ENCODE measurements at places on chromosomes 2 and 18. TPM values are rescaled to one million over a fixed set of nuclear protein-coding genes. Genes with fewer than 3 reads are reported as not detected.
A peak's percentile ranks its signal among the peaks of the same experiment; 100 is the strongest.

Gene GAREM2
- 0.92 TPM for total RNA-seq

DNA sequence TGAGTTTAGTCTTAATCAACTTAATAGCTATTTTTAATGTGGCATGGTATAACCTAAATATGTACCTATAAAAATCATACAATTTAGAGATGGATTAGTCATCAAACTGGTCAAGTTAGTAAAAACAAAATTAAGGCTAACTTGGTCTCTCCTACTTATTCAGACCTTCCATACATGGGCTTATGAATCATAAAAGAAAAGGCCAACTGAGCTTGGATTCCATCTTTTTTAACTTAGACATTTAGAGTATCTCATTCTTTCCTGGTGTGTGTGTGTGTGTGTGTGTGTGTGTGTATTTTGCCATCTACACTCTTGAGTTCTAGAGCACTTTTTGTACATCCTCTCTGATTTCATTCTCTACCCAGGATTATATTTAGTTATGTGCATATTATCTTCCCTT, 637.5 kb downstream of the PLCL1 start:
- DNase-seq, result no peak

Gene EVX2
- total RNA-seq, result not detected

DNA sequence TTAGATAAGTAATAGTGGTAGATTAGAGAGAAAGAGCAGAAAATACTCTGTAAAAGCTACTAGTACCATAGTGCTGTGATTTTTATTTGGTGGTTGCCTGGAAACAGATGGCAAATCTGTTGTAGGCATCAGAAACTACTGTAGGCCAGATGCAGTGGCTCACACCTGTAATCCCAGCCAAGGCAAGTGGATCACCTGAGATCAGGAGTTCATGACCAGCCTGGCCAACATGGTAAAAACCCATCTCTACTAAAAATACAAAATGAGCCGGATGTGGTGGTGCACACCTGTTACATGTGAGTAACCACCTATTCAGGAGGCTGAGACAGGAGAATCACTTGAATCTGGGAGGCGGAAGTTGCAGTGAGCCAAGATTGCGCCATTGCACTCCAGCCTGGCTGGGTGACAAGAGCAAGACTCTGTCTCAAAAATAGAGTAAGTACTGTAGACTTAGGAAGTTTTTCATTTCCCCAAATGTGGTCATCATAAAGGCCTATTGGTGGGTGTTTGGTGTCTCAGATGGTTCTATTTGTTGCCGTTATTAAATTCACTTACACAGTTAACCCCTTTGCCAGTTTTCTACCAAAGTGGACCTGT, 79.6 kb downstream of the SPTBN1 start:
- DNase-seq, result peak; percentile 41

Gene RGPD4
- total RNA-seq, result 0.05 TPM

GRCh38 chr2:7280790-7281189, 363.6 kb downstream of the RNF144A start:
- no peak for DNase-seq

Gene TNFAIP6
- 2.7 TPM for total RNA-seq
